ENCODE measurements at places on chromosomes 5 and 9.

GRCh38 chr9:88535226-88536022, 446 bp downstream of the NXNL2 start:
- no peak for DNase-seq

DNA sequence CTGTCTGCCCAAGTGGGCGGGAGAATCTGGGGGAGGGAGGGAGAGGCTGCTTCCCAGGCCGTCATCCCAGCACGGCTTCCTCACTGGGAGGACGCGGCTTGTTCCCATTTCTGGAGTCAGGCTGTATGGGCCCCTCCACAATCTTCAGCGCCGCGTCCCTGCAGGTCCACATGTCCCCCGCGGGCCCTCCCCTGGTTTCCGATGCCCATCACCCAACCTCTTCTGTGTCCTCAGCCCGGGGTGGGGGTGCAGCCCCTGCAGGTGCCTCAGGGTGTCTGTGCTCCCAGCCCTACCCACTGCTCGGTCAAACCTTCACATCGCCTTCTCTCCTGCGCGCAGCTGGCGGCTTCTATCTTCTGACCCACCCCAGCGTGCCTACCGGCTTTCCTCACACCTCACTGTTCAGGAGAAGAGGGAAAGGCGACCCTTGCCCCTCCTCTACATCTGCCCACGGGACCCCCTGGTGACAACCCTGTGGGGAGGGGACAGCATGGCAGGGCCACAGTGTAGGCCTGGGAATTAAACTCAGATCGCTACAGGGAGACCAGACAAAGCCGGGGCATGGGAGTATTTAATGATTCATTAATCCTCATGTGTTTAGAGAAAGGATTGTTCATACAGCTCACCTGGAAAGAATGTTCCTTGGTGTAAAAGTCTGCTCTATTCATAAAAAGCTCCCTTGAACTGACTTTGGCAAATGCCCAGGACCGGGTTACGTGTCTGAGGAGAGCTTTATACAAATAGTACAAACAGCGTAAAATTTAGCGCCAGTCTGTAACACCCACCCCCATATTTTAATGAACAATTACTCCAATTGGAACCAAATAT, 145.1 kb downstream of the IRX1 start:
- DNase-seq: no peak

DNA sequence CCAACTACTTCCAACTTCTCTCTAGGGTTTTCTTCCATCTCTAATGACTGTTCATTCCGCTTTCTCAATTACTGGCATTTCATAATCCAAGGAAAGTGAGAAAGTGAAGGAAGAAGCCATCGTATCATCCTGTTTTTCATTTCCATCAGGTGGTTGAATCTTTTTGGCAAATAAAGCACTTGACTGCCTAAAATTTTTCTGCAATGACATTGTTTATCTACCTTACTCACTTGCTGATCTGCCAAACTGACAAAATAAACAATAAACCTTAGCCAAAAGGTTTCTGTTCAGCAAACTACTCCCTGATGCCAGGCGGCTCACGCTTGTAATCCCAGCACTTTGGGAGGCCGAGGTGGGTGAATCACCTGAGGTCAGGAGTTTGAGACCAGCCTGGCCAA, 18.4 kb downstream of the FNBP1 start:
- no peak for DNase-seq

DNA sequence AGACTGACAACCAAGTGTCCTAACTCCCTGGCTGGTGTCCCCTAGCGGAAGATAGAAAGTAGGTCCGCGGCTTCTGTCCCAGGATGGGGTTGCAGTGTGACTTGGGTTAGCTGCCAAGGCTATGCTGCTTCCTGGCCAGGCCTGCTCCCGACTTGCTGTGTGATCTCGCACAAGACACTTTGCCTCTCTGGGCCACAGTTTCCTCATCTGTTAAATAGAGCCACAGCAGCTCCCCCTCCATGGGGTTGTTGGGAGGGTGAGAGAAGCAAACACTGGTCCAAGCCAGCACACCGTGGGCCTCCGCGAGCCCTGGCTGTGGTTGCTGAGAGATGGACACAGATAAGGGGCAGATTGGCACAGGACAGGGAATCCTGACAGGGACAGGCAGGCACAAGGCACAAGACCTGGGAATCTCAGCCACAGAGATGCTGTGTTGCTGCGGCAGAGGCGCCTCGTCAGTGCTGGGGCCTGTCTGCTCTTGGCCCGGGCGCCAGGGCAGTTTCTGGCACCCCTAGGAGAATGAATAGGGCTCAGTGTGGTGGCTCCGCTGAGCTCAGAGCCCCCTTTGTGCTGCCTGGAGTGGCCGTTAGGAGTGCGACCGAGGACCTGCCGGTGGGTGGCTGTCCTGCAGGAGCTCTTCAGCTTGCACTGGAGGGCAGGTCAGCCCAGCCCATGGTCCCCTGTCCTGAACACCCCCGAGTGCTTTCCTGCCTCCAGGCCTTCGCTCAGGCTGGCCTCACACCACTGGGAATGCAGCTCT, 1.8 kb upstream of the SH2D3C start:
- DNase-seq: no peak

GRCh38 chr9:81156381-81156780, 533.0 kb downstream of the TLE1 start:
- DNase-seq: no peak

- no peak for DNase-seq
Measured at GRCh38 chr5:139177809-139178588, 20.2 kb downstream of the SIL1 start.

GRCh38 chr9:18447131-18447530, 26.8 kb upstream of the ADAMTSL1 start:
- no peak for DNase-seq

All from T-helper 17 cell (primary cell).